ENCODE measurements at places on chromosomes 12 and 14.

- no peak for DNase-seq
Observed at GRCh38 chr14:67984274-67984673, 164.7 kb downstream of the RAD51B start.

- DNase-seq, result no peak
Observed at GRCh38 chr14:104181761-104182530, 43.6 kb downstream of the KIF26A start.

DNA sequence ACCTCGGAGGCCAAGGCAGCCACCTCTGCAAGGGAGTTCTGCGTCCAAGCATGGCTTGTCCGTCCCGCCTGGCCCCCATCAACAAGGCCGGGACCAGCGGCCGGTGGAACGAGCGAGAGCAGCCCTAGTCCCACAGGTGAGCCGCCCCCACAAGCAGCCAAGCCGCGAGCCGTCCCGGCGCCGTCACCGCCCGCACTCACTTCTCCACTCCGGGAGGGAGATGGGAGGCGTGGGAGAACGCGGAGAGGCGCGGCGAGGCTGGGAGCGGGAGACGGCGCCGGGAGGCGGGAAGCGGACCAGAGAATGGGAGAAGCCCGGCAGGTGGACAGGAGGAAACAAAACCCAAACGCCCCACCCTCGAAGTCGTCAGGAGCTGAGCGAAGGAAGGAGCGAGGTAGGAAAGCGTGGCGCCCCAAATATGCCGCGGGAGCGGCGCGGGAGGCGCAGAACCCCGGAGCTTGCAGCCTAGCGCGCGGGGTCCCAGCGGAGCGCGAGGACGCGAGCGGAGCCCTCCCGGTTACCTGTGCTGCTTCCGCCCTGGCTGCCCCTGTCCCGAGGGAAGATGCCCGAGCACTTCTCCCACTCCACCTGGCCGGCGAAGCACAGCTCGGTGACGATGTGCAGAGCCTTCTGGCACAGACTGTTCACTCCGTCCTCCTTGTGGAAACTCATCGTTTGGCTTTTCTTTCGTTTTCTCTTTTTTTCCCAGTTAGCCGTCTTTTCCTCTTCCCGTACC is 600 bp downstream of the SYT10 start:
- DNase-seq, result no peak

DNA sequence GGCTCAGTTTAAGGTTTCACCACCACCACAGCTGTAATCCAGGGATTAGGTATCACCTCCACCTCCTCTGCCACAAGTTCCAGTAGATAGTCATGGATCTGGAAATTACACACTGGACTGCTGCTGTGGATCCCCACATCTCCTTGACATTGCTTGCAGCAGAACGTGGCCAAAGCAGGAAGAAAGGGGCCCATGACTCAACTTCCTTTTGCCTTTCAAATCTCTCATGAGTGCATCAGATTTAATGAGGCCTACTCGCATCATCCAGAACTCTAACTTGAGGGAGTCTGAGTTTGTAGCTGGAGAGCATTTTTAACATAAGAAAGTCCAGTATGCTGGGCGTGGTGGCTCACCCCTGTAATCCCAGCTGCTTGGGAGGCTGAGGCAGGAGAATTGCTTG is 29.2 kb upstream of the TMED10 start:
- DNase-seq, result no peak

DNA sequence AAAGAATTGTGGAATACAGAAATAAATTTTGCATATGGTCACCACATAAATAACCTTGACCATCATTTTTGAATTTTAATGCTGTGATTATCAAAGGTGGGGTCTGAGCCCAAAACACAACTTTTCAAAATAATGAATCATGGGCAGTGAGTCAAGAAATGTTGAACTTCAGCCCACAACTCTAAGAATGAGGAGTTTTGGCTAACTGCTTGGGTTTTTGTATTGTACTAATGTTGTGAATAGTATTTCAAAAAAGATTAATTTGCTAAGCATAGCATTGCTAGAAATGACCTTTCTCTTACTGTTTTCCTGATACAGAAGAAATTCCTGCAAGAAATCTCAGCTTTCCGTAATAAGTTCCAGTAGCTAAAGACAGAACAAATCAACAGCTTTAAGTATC is 24.4 kb upstream of the YARS2 start:
- no peak for DNase-seq
